ENCODE measurements at places on chromosomes 6 and 20.

DNA sequence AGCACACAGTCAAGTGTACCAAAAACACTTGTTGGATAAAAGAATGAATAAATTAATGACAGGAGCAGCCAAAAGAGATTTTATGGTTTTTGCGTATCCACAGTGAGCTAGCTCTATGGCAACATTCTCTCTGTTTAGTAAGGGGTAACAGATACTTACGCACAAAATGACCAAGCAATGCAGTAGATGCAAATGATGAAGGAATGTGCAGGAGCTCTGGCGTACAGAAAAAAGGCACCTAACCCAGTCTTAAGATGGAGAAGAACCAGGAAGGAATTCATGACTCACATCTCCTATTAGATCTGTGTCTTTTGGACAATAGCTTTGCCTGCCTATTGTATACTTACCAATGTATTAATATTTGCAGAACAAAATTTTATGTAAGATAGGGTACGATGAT is 191.9 kb upstream of the PREP start:
- no peak for DNase-seq

DNA sequence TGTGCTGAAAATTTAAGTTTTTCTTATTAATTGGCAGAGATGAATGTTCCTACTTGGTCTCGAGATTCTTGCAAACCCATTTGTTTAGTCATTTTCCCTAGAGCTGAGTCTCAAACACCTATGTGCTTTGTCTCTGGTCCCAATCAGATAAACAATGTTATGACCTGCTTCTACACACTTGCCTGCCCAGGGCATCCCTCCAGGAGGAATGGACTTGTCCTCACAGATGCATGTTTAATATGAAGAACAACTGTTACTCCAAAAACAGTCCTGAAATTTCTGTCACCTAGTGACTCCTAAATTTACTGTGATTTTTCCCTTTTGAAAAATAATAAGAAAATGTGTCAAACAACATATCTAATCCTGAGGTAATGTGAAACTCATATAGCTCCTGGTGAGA is 43.7 kb downstream of the HDGFL1 start:
- DNase-seq = no peak

DNA sequence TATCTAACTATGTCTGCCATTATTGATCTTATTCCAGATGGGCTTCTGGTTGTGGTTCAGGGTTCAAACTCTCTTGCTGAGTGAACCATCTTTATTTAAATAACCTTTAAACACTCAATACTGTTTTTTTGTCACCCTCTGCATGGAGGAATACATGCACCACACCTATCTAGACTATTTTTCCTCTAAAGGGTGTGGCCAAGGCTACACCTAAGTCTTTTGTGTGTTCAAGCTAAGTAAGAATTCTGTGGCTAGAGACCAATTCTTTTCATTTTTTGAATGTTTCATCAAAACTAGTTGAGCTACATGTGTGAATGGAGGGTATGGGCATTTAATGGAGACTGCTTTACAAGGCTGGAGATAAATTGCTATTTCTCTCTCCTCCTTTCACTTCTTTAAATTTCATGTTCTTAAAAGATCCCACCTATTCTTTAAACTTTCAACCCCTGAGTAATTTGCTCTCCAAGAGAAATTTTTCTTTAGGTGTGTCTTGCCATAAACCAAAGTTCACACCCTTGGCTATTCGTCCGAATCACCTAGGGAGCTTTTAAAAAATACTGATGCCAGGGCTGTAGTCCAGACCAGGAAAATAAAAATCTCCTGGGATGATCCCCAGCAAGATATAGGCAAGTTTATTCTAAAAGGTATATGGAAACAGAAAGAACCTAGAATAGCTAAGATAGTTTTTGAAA is 24.8 kb upstream of the MBOAT1 start:
- DNase-seq = no peak

GRCh38 chr20:3203315-3204123 is 963 bp downstream of the DDRGK1 start:
- peak; percentile 12 for DNase-seq

- DNase-seq = no peak
Observed at GRCh38 chr6:108437821-108438220, 122.9 kb upstream of the FOXO3 start.

DNA sequence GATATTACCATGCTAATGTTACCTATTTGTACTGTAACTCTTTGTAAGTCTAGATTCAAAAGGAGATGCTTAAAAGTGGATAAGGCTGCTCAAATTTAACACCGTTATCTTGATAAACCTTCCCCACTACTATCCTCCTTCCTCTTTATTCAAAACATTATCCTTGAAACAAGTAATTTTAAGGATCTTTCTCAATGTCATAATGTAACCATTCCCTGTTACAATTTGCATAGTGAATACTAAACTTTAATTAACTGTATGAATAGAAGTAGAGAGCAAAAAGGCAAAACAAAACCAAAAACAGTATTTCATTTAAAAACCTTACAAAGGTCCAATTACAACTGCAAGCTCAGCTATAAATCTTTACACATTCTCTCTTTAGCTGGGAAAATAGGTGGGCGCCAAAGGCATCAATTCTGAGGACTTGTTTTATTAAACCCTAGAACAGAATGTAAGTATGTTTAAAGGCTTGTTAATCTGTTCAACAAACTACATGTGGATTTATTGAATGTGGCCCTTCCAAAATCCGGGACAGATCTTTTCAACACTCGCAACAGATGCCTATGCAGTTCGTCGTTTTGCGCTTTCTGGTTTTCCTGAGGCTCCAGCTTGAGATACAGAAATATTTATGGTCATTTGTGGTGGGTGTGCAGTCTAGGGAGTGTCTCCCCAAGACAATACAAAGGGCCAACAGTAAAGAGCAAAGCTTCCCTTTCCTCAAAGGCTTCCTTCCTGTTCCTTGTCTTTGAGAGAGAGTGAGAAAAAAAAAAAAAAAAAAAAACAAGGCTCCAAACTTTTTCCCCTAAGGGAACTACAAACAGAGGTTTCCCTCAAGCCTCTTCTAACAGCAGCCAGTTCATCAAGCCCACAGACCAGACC is 15.1 kb downstream of the KIF13A start:
- no peak for DNase-seq

DNA sequence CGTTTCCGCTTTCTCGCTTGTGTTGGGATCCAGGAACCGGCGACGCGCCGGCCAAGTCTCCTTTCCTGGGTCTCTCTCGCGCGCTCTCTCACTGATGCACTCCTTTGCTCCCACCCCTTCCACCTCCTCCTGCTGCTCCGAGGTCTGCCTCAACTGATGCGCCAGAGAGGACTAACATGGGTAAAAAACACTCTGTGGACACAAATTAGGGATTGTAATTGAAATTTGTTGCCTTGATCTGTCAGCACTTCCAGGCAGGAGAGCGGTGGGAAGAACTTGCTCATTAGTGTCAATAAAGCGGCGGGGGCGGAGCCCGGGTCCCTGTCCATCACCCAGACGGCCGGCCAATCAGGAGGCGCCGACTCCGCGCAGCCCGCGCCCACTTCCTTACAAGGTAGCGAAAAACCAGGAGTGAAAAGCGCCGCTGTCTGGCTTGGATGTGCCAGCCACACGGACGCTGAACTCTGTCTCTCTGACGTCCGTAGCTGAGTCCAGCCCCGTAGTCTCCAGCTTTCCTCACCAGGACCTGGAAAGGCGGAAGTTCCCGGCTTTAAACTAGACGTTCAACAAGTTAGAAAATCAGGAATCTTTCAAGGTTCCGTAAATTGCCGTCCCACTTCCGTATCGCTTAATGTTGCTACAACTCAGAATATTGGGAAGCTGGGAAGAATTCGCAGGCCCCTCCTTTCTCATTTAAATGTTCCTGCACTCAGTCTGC is at the start of gene TBX18:
TSS of gene TBX18 (minus strand) at position 267 of the 718 bp plus-strand sequence. CDS start 417 bp downstream, outside the sequence.
- no peak for DNase-seq

DNA sequence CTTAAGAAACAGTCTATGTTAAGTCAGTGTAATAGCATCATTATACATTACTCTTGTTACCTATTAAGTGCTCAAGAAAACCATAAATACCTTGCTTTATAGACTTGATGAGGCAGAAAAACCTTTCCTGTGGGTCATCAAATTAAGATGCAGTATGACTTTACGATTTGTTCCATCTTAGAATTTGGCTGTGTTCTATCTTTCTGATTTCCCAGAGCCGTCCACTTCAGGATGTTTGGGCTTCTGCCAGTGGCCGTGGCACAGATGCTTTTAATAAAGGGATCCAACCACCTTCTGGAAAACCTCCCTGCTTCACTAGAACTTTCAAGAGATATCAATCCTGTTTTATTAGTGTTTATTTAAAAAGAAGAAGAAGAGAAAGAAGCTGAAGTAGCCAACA is 71.2 kb downstream of the PDE7B start:
- DNase-seq = no peak

DNA sequence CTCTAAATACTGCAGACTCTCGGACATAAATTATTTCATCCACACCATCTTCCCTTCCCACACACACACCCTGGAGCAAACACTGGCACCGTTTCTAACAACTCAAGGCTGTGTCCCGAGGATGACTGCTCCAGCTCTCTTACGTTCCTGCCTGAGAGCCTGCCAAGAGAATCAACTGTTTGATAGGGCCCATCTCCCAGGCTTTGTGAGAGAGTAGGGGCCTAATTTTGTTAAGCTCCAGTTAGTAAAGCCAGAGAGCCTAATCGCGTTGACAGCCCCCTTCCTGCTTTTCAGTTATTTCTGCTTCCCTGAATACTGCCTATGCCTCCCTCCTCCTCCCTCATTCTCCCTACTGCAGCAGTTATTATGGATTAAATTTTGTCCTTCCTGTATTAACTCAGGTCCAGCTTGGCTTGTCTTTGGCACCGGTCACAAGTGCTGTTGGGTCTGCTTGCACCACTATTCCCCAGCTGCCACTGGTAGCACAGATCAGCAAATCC is 118.1 kb upstream of the TMEM181 start:
- no peak for DNase-seq

DNA sequence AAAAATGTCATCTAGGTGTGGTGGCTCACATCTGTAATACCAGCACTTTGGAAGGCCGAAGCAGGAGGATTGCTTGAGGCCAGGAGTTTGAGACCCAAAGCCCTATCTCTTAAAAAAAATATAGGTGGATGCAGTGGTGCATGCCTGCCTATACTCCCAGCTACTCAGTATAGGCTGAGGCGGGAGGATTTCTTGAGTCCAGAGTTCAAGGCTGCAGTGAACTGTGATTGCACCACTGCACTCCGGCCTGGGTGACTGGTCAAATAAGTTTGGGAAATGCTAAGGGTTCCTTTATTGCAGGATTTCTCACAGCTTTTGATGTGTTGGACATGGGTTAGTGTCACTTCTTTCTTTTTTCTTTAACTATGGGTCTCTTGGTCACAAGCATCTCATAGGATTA is 261.3 kb downstream of the PLCB1 start:
- DNase-seq = no peak

GRCh38 chr6:72374857-72375256 is 247.0 kb upstream of the KCNQ5 start:
- no peak for DNase-seq

DNA sequence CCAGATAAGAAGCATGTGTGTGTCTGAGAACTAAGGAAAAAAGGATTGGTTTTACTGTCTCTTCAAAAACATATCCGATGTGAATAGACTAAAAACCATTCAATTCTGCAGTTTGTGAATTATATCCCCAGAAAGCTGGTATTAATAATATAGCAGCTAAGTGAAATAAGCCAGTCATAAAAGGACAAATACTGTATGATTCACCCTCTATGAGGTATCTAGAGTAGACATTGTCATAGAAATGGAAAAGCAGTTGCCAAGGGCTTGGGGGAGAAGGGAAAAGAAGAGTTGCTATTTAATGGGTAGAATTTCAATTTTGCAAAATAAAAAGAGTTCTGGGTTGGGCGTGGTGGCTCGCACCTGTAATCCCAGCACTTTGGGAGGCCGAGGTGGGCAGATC is 137.5 kb downstream of the ATXN1 start:
- no peak for DNase-seq

- no peak for DNase-seq
Observed at GRCh38 chr6:10793035-10793434, 45.3 kb downstream of the MAK start.

DNA sequence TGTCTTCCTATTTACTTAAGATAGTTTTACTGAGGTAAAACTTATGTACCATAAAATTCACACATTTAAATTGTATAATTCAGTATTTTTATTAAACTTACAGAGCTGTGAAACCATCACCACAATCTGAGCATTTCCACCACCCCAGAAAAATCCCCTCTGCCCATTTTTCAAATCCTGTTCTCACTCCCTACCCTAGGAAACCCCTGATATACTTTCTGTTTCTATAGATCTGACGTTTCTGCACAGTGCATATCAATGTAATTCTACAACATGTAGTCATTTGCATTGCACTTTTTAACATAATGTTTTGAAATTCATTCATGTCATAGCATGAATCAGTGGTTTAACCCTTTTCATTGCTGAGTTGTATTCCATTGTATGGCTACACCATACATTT is 96.7 kb upstream of the OPRM1 start:
- no peak for DNase-seq

- no peak for DNase-seq
Observed at GRCh38 chr6:153096792-153097191, 34.3 kb downstream of the RGS17 start.

GRCh38 chr6:110934381-110934898 is 24.1 kb upstream of the GTF3C6 start:
- no peak for DNase-seq

GRCh38 chr6:112274774-112275173 is 20.4 kb upstream of the LAMA4 start:
- no peak for DNase-seq

DNA sequence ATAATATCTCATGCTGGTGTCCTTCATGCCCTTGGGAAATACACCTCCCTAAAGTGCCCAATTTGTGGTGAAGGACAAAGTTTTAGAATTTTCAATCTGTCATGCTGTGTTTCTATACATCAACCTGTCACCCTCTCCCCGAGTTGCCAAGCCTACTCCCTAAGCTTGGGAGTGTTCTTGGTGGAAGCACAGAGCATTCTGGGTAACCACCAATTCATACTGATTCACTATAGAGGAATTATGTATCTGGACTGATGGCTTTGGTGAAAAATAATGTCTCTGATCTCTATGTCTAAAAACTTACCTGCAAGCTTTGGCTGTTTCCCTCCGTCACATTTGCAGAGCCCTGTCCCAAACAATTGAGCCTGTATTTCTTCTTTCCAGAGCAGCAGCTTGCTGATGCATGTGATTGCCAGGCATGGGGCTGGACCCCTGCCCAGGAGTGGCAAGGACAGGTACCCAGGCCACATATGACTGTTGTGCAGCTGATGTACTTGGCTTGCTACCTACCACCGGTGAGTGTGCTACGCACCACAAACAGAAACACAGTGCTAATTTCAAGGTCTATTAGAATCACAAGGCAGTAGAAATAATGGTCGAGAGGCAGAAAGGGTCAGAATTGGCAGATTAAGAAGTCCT is 202.8 kb upstream of the CITED2 start:
- no peak for DNase-seq

- DNase-seq = no peak
Observed at GRCh38 chr6:107196152-107196551, 80.8 kb upstream of the BEND3 start.

DNA sequence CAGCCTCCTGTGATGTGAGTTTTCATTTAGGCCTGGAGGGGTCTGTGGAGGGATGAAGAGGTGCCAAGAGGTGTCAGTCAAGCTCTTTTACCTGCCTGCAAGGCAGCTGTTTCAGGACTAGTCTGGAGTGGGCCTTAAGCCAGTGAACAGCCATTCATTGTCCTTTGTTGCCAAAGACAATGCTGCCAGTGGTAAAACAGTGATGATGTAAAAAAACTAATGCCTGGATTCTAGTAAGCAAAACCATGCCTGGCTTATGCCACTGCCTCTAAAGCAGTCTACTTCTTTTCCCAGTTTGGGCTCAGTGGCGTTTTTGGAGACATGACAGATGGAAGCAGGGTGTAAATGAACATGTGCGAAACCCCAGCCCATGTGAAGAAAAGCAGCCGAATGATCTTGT is 93.5 kb upstream of the KCNK16 start:
- no peak for DNase-seq
